Activated T-helper 1 cell treated with anti-CD3 and anti-CD28 coated beads, Interleukin-2, amount 50 U/mL, for 16 hours (primary cell): ENCODE measurements at places on chromosomes 3 and 15.

GRCh38 chr3:176193032-176193730, 1004.1 kb downstream of the TBL1XR1 start:
- no peak for DNase-seq

GRCh38 chr3:45777111-45777745, 19.1 kb downstream of the SLC6A20 start:
- DNase-seq: no peak

DNA sequence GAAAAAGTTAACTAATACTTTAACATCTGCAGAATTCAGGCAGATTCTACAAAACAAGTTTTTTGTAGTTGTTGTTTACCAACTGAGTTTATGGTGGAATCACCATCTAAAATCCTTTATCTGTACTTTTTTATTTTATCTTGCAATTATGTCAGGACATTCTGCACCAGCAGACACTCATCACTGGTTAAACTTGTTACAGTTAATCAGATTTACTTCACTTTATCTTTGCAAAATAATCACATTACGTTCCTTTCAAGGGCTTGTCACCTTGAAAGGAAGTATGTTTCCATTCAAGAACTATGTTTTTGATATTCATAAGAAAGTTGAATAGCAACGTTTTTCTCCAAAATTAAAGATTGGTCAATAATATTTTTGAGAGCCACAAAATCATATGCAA, 796.6 kb upstream of the ROBO1 start:
- DNase-seq: no peak

GRCh38 chr3:42752961-42753360, 20.1 kb downstream of the CCDC13 start:
- no peak for DNase-seq

DNA sequence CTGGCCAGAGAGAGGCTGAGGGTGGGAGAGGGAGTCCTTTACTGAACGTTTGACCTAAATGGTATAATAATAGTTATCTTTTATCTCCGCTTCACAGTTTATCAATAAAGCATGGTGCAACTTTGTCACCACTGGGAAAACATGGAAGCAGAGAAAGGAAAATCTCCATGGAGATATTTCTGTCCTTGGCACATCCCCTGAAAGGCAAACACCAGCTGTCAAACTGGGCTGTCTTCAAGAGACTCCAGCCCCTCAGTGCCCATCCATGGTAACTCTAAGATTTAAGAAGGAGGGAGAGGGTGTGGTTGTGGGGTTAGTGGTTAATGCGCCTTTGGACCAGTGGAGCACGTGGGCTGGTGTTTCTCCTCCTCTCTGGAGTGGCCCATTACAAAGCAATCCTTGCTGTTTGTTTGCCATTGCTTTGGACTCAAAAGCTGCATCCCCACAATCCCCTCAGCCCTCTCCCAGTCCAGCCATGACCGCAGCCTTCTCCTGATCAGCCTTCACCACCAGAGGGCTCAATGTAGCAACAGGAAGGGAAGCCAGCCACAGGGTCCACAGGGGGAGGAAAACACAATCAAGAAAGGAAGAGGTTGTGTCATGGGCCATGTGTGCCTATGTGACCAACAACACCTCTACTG, 38.2 kb upstream of the FAM174B start:
- no peak for DNase-seq

- no peak for DNase-seq
Observed at GRCh38 chr15:100901702-100902435, 17.3 kb upstream of the LRRK1 start.

GRCh38 chr15:32707436-32707835, 10.4 kb upstream of the GREM1 start:
- DNase-seq: no peak

DNA sequence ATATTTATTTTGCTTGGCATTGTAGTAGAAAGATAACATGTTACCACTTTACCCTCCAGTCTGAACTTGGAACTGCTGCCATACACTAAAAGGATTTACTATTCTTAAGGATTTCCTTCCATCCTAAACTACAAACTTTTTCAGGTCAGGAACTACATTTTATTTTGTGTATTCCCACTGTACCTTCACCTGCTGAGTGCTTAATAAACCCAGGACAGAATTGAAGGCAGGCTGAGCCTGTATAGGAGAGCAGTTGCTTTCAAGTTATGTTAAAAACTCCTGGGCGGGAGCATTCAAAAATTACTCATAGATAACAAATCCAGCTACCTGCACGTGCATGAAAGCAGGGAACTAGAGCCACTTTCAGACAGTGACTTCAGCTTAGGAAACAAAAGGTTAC, 58.3 kb downstream of the CACNA1D start:
- DNase-seq: no peak

- no peak for DNase-seq
Observed at GRCh38 chr3:128415200-128415772, 51.4 kb downstream of the DNAJB8 start.

DNA sequence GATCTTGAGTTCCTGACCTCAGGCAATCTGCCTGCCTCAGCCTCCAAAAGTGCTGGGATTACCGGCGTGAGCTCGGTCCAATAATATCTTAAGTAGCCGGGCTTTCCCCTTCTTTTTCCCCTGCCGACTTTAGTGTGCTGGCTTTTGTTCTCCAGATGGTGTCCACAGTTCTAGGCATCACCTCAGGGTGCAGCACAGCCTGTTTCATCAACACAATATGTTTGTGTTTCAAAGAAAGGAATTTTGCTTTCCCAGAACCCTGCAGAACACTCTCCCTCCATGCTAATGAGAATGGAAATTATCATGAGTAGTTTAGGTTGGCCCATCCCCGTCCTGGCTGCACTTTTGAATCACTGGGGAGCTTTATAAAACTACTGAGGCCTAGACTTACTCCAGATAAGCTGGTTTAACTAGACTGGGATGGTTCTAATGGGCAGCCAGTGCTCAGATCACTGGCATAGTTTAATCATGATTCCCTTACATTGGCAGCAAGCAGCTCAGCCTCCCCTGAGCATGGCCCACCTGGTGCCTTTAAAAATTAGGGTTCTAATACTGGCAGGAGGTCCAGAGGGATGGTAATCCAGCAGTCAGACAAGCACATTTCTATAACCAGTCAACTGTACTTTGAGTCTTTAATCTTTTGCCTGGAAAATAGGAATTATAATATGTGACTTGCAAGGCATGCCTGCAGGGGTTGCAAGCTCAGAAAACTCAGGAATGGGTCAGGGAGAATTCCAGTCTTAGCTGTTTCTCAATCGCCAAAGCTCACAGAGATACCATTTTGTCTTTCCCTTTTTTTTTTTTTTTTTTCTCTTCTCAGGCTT, 127.6 kb upstream of the RASGRP1 start:
- DNase-seq: no peak

DNA sequence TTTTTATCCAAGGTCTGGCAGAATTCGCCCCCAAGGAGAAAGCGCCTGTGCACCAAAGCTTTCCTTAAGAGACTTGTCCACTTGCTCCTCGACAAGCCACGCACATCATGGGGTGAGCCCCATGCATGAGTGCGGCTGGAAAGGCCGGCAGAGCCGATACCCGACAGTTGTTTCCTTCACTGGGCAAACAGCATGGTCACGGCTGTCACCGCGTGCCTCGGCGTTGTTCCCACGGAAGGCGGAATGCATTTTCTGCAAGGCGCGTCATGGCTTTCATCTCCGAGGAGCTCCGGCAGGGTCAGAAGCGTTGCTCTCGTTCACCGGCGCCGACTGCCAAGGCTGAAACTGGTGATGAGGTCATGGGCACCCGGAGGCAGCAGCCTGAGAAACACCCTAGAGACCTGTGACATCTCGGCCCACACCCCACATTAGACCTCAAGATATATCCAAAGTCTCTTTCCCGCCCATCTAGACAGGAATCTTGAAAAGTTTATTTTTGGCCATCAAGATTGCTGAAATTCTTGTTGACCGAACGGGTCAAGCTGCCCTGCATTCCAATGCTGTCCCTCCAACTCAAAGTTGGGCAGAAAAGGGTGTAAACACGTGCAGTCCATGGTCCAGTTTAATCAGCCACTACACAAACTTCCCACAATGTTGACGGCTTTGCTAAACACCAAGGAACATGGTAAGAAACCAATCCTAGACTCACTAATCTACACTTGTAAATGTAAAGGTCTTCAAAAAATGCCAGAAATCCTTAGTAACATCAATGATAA, 604 bp upstream of the TJP1 start:
- no peak for DNase-seq

GRCh38 chr3:14796403-14797077, 22.2 kb upstream of the FGD5 start:
- DNase-seq: no peak

DNA sequence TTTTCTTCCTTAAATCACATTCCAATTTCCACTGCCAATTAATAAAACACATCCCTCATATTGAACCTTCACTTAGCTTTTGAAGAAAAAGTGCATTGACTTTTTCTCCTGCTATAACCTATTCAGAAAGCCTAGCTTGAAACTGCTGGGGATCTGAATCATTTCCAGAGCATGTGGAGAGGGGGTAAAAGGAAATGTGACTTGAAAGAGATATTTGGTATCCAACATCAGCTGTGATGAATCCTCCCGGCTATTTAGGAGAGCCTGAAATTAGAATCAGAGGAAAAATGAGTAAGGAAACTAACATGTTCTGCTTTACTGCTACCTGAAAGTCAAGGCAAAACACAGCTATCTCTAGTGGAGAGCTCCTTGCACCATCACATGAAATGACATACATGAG, 2.6 kb upstream of the GNB5 start:
- no peak for DNase-seq

- DNase-seq: no peak
Observed at GRCh38 chr3:135641761-135642160, 323.8 kb upstream of the PPP2R3A start.

DNA sequence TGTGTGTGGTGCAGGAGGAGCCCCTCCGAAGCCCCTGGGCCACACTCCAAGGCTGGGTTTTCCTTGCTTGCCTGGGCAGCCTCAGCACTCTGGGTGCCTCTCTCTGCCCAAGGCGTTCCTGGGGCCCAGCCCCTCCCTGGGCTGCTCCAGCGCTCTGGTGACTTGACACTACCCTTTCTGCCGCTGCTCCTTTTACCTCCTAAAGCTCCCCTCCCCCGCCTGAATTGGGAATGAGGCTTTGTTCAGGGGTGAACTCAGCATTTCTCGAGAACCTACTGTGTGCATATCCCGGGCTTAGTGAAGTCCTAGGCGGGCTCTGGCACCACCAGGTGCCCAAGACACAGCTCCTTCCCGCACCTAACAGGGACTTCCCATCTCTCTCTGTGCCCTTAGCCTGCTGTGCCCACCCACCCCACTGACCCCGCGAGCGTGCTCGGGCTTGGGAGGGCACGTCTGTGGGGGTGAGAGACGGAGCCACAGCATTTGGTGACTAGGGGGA, 1.2 kb upstream of the BAHD1 start:
- no peak for DNase-seq

DNA sequence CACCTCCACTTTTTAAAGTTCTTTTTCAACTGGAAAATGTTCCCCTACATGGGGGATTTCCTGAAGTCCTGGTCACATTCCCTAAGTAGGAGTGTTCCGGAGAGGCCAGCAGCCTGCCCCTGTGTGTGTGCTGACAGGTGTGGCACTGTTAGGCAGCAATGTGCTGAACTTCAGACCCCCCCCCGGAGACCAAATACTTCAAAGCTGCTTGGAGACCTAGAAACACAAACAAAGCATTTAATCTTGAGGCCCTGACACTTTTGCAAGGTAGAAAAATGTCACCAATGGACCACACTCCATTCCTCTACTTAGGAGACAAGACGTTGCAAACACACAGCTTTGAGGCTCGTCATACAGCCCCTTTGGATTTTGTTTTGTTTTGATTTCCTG, 259.6 kb upstream of the CTNNB1 start:
- no peak for DNase-seq

DNA sequence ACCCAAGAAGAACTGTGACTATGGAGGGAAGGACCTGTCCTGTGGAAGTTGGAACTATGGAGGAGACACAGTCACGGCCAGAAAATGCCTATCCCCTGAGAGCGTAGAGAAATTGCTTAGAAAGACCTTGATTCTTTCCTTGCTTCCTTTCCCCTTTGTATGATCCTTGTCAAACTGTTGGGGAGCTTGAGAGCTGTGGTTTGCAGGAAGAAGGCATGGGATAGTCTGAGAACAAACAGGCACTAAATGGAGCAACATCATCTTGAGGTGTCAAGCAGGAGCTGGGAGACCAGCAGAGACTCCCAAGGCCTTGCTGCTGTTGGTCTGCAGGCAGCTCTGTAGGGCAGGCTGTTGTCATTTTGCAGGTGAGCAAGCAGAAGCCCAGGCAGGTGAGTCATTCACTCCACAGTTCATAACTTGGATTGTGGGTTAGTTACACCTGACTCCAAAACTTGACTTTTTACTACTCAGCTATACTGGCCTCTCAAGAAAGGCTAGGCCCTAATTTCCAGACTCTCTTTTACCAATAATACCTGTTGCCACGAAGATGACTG, 298.9 kb downstream of the LRTM1 start:
- no peak for DNase-seq

- no peak for DNase-seq
Observed at GRCh38 chr3:12478326-12478725, 6.0 kb upstream of the TSEN2 start.

GRCh38 chr3:120678331-120678947, 3.6 kb downstream of the HGD start:
- no peak for DNase-seq

DNA sequence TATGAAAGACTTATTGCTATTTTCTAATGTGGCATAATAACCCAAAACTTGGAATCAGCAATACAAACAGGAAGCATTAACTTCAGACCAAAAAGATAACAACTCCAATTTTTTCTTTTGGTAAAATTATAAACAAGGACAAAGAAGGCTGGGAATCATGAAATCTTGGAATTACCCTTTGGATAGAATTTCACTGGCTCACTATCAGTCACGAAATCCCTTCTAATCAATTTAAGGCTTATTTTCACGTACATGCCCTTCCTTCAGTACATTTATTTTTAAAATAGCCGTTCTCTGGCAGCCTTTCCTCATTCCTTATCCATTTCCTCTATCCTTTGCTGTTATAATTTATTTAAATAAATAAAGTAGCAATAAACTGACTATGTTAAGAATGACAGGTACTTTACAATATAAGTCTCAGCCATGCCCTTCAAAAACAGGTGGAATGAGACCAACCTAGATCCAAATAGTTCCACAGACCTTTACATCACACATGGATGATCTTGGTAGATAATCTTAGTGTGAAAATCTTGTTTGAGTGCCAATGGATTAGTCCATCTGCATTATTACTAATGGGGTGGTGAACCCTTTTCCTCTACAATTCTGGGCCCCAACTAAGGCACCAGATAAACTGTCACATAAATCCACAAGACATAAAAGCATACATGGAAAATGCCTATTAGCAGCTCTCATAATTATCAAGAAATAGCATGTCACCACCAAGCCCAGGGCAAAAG, 38.9 kb downstream of the ABI3BP start:
- DNase-seq: no peak

DNA sequence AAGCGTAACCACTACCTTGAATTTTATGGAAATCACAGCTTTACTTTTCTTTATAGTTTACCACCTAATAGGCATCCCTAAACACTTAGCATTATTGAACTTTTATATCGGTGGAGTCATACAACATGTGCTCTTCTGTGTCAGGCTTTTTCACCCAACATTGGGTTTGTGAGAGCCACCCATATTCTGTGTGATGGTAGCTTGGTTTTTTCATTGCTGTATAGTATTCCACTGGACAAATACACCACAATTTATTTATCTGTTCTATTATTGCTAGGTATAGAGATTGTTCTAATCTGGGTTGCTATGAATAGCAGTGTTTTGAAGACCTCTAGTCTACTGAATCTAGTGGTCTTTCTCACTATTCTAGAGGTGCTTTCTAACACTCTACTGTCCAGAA, 31.6 kb upstream of the ATP1B3 start:
- DNase-seq: no peak

- DNase-seq: no peak
Observed at GRCh38 chr15:88487796-88488523, 20.5 kb downstream of the MRPS11 start.
